Bone marrow (tissue), 2 donors: ENCODE measurements at places on chromosomes 4 and X.

DNA sequence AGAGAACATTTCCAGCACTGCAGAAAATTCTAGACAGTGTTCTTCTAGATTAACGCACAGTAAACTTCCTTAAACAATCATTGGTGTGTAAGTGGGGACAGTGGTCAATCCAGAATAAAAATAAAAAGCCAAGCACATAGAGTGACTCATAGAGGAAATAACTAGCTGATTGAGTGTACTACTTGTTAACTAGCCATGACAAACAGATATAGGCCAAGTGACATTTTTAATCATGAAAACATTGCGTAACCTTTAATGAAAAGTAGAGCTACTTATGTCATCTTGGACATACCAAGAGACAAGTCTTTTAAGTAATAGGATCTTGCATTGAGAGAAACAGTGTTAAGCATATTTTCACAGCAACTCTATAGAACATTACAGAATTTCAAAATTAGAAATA is 233.9 kb upstream of the MAB21L2 start:
- no peak for DNase-seq

- no peak for DNase-seq
Measured at GRCh38 chrX:119573840-119574393, 446 bp upstream of the UBE2A start.

DNA sequence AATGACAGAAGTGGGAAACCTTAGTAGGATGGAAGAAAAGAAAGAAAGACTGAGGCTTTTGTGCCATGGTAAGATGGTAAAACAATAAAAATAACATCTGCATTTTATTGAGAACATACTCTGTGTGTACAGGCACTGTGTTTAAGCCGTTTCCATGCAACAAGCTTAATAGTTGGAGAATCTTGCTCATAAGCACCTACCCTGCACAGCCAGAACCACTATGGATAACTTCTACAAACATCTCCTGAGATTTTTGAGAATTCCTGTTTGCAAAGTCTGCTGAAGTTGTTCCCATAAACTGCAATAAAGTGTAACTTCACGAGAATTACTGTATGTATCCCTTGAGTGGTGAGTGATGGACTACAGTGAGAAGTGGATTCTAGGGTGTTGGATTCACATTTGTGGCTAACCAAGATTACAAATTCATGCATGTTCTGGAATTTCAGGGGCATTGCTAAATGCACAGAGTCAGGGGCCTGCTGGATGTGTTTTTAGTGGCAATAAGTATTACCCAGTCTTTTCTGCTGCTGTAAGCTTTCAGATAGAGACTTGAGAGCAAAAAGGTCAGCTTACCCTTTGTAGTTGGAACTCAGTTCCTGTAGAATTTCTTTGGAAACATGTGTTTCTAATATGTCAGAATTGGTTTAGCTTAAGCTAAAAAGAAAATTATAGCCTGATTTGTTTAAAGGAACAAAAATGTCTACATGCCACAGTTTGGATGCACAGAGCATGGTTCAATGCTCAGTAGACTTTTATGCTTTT is 132.5 kb downstream of the AFF1 start:
- no peak for DNase-seq

DNA sequence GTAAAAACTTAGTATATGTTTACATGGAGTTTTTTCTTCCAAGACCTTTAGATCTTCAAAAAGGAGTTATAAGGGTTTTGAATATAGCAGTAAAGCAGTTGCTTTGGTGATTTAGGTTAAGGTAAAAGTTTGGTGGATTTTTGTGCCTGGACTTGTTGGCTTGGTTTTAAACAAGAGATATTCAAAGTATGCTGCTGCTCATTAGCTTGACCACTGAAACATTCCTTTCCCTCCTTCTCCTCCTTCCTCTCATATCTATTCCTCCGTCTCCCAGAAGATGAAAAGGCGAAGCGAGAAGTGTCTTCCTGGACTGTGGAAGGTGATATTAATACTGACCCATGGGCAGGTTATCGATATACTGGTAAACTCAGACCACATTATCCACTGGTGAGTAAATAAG is 38.4 kb downstream of the METAP1 start:
- DNase-seq = no peak

DNA sequence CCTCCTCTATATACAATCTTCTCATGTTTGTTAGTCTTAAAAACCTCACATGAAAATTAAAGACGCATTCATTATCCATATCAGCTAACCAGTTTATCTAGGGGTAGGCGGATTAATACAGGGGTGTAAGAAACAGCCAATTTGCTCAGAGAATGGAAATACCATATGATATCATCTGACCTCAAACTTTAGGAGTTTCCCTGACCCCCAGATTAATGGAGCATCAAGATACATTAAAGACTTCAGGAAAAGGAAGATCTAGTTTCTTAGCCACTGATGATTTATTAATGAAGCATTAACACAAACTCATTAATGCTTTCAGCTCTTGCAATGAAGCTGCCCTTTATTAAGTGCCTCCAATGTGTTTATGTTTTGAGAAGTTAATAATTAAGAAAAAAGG is 67.5 kb downstream of the CAMK2D start:
- no peak for DNase-seq

DNA sequence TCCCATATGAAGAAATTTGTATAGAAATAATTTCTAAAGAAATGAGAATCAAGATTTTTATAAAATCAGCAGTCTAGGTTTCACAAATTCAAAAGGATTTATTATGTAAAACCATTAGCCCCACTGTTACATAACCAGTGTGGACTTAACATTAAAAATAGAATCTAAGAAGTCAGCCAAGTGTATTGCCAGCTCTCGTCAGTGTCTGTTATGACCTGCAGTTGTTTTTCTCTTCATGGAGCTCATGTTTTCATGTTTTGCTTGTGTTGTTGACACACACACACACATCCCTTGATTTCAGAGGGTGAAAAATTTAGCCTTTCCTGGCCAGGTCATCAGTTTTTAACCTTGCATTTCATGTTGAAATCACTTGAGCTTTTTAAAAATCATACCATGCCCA is 39.5 kb downstream of the USP38 start:
- no peak for DNase-seq

- no peak for DNase-seq
Measured at GRCh38 chrX:121671649-121672048, 624.2 kb downstream of the GLUD2 start.

- DNase-seq = peak; percentile 44
Measured at GRCh38 chr4:184826691-184827270, 1.0 kb upstream of the ACSL1 start.

DNA sequence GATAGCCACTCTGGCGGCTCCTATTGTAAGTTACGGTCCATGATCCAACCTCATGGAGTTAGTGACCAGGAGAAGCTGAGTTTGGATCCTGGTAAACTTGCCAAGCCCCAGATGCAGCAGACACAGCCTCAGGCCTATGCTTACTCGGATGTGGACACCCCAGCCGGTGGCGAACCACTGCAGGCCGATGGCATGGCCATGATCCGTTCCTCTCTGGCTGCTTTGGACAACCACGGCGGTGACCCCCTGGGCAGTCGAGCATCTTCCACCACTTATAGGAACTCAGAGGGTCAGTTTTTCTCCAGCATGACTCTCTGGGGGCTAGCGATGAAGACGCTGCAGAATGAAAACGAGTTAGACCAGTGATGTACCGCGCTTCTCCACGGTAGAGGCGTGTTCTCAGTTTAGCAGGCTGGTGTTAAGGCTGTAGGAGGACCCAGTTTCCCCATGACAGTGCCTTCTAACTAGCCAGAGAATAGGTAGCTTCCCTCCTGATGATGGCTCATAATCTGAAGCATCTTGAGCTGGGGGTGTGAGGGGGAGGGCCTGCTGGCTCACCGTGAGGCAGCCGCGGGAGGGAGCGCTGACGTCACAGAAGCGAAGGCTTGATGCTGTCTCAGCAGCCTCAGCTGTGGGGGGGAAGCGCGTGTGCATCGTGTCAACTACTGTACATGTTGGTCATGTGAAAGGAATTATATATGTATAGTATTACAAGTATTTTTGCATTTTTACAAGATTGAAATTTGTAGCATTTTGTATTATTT is 31.1 kb downstream of the ZBTB49 start:
- DNase-seq = no peak

GRCh38 chr4:178799204-178799603 is 1357.0 kb upstream of the AGA start:
- no peak for DNase-seq

- no peak for DNase-seq
Measured at GRCh38 chrX:1813809-1814208, 198.9 kb downstream of the ASMT start.

DNA sequence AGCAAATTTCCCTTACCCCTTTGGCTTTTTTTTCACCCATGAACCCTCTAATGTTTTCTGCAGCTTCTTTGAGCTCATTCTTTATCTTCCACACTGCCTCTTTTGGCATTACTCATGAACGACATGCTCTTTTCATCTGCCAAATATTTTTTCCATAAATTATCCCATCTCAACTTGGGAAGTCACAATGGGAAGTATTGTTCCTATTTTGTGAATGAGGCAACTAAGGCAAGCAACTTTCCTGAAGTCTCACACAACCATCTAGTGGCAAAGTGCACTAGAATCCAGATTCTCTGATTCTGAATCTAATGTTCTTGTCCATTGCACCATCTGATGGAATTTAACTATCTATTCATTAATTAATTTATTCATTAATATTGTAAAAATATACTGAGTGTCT is 625 bp downstream of the RTL9 start:
- no peak for DNase-seq

DNA sequence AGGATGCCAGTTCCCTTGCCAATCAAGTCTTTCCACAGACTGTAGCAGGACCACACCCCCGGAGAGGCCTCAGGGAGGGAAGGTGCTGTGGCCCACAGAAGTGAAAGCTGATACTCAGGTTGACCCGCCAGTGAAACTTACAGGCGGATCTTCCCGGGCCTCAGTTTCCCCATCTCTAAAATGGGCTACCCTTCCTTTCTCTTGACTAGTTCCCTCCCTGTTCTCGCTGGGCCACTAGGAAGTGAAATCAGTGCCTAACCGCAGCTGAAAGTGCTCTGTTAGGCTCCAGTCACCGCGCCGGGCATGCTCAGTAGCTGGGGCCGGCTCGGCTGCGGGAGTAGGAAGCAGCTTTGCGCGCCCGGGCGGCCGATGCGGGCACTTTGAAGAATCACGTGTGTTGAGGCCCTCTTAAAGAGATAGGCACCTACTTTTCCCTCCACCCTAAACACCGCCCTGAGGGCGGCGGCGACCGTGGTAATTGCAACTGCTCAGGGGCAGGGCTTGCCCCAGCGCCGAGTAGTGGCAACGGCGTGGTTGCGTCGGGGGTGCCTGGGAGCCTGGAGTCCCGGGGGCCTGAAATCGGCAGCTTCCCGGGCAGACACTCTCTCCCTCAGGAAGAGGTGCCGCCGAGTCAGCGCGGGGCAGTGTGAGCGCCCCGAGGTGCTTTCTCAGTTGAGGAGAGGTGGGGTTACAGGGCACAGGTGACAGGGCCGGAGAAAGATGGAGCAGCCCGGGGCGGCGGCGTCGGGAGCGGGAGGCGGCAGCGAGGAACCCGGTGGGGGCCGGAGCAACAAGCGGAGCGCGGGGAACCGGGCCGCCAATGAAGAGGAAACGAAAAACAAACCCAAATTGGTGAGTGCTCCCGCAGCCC is at the start of gene DIAPH2:
DIAPH2 (plus strand) TSS at position 504 of the 871 bp plus-strand sequence.
- peak; percentile 28 for DNase-seq

GRCh38 chr4:60020389-60020788 is 1179.7 kb upstream of the ADGRL3 start:
- no peak for DNase-seq

- DNase-seq = no peak
Measured at GRCh38 chrX:41029332-41029731, 55.9 kb upstream of the USP9X start.

DNA sequence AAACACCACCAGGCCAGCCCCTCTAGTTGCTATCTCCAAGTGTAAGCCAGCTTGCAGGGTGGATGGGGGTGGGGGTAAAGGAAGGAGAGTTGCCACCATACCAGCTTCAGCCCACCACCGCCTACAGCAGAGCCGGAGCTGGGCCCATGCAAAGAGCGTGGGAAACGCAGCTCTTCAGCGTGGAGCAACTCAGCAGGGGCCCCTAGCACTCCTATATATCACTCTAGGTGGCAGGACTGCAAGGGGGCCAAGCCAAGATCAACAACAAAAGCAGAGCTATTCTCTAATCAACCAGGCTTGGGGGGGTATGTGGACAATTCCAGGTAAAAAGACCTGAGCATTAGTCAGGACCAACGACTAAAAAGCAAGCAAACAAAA is 35.5 kb upstream of the IQSEC2 start:
- DNase-seq = no peak

DNA sequence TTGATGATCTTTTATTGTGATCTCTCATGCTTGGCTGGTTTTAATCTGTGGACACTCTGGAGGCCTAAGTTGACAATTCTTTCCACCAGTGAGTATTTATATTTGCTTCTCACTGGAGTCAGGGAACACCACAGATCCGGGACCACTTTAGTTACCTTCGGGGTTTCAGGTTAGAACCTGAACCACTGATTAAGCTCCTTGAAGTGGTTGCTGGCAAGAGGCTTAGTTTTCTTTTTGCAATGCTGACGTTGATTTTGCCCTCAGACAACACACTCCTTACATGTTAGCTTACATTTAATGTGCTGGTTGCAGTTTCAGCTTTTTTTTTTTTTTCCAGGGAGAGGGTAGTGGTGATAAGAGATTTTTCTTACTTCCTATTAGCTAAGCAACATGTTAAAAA is 10.5 kb upstream of the ZNF330 start:
- no peak for DNase-seq

DNA sequence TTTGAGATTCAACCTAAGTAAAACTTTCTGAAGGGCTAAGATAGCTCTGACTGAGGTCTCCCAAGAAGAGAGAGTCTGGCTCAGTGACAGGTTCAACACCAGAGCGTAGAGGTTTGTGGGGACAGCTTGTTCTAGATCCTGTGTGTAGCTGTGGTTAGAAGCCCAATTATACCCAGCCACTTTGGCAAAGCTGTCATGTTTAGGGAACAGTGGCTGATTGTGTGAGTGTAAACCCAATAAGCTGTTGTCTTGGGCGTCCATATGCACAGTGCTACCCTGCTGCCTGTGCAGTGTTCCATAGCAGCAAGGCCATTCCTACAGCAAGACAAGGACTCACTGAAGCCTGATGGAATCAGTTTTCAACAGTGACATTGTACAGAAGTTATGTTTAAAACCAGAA is 11.2 kb upstream of the SCRG1 start:
- DNase-seq = no peak

DNA sequence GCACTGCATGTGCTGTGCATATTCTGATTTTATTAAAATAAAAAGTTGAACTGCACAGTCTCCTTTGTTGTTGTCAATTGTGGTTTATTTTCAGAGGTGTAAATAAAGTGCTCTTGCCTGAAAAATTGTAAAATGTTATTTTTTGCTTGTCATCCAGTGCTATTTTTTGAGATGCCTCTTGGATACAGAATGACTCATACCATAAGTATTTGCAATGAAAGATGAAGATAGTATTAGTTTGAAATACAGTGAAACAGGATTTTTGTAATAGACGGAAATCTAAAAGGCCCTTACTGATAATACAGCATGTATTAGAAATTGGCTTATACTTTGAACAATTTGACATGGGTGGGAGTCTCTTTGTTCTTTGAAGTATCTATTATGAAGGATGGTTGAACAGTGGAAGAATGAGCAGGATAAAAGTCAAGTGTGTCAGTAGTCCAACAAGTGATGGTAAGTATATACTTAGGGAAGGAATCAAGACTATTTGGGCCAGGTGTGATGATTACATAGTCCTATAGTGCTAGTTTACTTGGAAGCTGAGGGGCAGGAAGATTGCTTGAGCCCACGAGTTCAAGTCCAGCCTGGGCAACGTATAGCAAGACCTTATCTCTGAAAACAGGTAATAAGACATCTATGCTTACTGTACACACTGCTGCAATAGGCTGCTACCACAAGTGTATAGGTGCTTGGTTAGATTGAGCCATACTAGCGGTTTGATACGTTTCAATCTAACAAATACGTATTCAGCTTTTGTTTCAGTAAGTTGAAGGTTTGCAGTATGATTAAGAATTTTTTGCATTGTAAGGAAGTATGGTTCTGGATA is 16.4 kb downstream of the DDX3X start:
- no peak for DNase-seq
